ENCODE measurements at places on chromosomes 2 and 18.

DNA sequence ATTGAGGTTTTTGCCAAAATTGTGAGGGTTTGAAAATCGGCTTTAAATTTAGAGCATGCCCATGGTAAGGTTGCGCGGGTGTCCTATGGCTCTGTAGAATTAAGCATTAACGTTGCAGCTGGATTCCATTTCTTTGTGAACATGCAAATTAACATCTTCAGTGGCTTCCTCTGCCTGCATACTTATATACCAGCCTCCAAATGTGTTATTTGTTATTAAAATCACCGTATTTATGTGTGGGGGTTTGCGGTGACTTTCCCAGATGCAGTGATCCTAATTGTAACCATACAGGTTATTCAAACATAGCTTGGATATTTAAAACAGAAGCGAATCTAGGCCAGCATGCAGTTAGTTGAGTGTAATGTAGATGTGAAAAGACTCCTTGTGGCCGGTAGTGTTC is 80.2 kb downstream of the TGOLN2 start:
- no peak for DNase-seq

DNA sequence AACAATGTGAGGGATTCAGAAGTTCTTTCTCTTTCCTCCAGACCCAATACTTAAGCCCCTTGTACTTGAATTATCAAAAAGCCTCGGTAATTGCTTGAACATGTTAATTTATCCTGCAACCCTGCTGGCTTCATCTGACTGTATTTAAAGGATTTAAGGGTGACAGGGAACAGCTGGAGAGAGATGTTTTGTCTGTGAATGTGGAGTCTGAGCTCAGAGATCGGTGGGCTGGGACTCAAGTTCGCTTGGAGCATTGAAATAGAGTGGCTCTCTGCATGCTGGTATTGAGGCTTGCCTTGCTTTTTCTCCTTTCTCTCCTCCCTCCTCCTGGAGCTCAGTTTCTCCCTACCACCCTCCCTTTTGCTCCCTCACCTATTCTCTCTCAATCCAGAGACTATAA is 73.6 kb downstream of the BOD1L2 start:
- DNase-seq: no peak

GRCh38 chr2:85157345-85157744 is 24.2 kb downstream of the TCF7L1 start:
- DNase-seq: no peak

DNA sequence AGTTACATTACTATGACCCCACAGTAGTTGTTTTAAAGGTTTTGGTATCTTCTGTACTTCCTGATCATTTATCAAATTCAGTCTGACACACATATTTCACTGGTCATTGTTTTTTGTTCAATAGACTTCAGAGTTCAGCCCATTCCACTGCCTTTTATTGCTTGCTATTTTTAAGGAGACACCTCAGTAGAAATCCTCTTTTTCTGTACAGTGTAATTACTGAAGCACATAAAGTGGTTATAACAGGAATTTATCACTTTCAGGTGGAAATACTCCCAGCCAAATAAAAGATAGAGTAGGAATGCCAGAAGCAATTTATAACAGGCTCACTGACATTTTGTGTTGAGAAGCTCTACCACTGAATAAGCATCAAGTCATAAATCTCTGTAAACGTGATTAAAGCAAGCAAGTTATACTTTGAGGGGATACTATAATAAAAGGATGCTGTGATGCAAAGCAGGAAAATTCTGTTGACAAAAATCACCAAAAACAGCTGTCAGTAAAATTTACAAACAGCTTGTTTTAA is 6.6 kb upstream of the BARD1 start:
- DNase-seq: no peak

DNA sequence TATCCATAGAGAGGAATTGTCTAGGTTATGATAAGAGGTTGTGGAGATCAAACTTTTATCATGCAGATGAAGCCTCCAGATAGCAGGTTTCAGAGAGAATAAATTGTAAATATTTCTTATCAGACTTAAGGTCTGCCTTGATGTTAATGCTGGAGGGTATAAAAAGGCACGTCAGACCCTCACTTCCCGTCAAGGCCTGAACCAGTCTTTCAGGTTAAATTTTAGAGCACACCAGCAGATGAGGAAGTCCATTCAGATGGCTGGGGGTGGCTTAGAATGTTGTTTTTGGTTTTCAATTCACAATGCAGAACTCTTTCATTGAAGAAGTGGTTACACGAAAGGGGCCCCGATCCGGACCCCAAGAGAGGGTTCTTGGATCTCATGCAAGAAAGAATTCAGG is 144.4 kb upstream of the FBXO11 start:
- no peak for DNase-seq

GRCh38 chr2:19346983-19347618 is 11.3 kb downstream of the OSR1 start:
- DNase-seq: no peak
